ENCODE measurements at places on chromosomes 5 and 9.

GRCh38 chr5:17805227-17805825, 171.1 kb downstream of the TAF11L14 start:
- no peak for DNase-seq

- peak; percentile 54 for DNase-seq
Observed at GRCh38 chr9:107707428-107707837, 217.9 kb upstream of the KLF4 start.

DNA sequence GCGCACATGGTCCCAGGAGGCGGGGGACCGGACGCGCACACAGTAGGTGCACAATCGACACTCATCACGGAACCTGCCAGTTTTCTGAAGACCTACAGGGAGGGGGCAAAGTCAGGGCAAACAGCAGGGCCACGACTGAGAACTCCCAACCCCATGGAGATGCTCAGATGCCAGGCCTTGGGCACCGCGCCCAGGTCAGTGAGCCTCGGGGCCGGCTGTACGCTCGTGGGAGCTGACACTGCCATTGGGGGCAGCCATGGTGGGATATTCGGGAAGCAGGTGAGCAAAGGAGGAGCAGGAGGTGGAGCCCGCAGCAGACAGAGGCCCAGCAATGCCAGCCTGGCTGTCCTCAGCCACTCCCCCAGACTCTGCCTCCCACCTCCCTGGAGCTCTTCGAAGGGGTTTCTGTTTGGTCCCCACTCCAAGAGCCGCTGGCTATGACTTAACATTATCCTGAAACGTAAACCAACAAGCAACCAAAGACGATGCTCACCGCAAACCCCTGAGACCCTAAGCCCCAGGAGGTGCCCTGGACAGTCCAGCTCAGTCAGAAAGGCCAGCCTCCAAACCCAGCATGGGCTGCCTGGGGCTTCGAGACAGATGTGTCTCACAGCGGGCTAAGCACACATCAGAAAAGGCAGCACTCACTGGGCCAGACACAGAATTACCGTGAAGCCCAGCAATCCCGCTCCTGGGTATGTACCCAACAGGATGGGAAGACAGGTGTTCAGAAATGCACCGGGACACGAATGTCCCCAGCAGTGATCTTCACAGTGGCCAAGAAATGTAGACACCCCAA, 78.4 kb downstream of the VAV2 start:
- no peak for DNase-seq

- DNase-seq, result no peak
Observed at GRCh38 chr5:151248651-151249050, 4.3 kb upstream of the GM2A start.

Data from astrocyte of the hippocampus (primary cell).